ENCODE measurements at places on chromosomes 5 and 9.

- DNase-seq, result no peak
Measured at GRCh38 chr9:37369671-37370070, 52.8 kb upstream of the GRHPR start.

- DNase-seq, result no peak
Measured at GRCh38 chr9:69386651-69387050, 61.6 kb downstream of the ENTREP1 start.

DNA sequence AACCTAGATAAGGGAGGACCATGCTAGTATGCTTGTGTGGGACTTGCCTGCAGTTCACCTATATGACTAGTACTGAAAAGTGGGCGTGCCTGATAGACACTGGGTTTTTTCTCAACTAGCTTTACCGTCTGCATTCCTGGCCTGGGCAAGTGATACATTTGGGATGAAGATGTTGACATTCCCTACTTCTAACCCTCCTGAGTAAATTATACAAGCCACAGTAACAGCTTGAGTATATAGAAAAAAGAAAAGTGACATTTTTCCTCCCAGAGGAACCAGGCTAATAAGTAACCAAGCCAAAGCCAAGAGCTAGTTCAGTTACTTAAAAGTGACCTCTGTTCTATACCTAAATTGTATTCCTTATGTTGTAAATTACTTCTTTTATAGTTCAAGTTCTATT lies 153.8 kb upstream of the CYLC2 start:
- DNase-seq, result no peak

DNA sequence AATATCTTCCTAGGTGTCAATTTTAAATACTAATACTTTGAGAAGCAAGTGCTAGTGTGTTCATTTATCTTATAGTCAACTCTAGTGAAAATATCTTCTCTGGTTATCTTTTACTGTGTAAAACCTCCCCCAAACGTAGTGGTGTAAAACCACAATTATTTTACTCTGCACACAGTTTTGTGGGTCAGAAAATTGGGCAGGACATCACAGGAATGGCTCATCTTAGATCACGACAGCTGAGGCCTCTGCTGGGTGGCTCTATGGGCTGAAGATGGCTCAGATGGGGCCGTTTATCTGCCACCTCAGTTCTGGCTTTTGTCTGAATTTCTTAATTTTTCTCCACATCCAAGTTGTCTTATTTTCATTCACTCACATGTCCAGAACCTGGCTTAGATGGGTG lies 457.2 kb upstream of the ACTBL2 start:
- no peak for DNase-seq

DNA sequence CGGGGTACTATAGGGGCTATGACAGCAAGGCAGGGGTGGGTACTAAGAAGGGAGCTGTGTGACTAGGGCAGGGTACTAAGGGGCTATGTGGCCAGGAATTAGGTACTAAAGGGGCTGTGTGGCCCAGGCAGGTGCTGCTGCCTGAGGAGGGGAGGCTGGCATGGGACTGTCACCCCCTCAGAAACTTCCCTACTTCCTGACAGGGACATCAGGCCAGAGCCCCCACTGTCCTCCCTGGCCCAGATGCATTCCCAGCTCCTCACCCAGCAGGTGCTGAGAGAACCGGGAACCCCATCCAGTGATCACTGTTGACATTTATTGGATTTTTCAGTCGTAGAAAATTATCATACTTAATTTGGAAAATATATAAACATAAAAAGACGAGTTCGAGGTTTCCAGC lies 26.6 kb downstream of the IRX2 start:
- no peak for DNase-seq

DNA sequence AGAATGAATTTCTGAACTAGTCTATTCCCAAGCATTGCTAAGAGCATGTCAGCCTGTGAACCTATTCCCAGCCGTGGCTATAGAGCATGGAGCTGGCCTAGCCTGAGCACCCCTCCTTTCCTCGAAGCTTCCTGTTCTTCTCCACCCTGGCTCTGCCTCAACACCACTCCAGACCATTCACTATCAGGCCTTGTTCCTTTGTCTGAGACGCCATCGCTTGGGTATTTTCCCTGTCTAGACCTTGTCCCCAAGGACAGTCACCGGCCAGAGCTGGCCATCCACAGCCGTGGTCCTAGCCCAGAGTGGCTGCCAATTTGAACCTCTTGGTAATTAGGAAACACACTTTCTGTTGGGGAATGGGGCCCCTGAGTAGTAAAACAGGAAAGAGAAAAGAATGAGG lies 105.8 kb downstream of the LIFR start:
- DNase-seq, result no peak

DNA sequence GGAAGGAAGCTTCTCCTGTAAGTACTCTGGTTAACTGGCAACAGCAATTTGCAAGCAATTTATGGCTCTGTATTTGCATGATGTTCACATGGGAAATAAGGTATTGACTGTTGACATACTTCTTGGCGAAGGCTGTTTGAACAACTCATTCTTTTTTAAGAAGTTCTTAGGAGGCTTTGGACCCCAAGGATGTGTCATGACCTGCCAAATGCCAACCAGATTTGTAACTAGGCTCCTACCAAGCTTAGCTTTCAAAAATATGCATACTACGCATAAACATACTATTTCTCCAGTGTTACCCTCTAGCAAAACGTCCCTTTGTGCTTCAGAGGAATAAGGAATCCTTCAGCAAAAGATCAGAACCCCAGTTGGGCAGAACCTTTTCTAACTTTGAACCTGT lies 165.2 kb upstream of the MSX2 start:
- no peak for DNase-seq

DNA sequence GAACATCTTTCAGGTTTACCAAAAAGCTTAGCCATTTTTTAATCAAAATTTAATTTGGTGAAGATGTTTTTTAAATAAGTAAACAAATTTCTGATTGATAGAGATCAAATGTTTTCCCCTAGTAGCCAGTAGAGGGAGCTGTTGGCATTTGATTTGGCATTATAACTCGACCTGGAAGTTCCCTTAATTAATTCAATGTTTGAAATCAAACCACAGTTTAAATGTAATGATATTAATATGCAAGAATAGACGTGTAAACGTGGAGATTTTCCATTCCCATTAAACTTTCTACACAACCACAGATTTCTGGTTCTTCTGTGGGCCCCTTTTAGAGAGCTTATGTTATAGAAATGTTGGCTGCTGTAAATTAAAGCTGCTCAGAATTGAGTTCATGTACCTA lies 148.1 kb upstream of the MPDZ start:
- DNase-seq, result peak; percentile 23

DNA sequence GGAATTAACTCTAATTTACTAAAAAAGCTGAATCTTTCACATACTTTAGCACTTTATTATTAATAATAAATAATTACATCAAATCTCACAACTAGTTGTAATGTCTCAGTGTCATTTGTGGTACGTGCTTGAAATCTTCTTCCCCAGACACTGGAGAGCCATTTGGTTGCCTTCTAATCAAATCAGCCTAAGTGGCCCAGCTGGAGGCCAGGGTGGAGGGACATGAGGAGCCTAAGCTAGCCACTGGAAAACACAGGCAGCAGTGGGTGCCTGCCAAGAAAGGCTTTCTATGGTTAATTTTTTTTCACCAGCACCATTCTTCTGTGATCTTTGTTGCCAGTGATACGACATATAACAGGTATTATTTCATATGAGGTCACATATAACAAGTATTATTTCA lies 117.0 kb downstream of the ERCC6L2 start:
- no peak for DNase-seq

GRCh38 chr5:82922086-82922734 lies 155.0 kb downstream of the TMEM167A start:
- DNase-seq, result no peak

DNA sequence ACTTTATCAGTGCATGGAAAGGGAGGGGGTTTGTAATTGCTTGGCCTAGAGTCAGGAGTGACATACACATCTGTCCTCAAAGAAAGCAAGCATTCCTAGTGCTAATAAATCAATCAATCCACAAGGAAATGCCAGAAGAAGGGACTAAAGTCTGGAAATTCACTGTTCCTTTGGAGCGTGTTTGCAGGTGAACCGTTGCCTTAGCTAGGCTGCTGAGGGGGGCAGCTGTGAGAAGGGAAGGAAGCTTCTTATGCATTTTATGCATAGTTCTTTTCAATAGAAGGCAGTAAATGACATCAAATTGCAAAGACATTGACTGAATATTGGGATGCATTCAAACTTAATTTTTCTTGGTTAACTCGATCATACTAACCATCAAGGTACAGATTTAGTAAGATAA lies 1092.5 kb upstream of the SEMA6A start:
- no peak for DNase-seq

DNA sequence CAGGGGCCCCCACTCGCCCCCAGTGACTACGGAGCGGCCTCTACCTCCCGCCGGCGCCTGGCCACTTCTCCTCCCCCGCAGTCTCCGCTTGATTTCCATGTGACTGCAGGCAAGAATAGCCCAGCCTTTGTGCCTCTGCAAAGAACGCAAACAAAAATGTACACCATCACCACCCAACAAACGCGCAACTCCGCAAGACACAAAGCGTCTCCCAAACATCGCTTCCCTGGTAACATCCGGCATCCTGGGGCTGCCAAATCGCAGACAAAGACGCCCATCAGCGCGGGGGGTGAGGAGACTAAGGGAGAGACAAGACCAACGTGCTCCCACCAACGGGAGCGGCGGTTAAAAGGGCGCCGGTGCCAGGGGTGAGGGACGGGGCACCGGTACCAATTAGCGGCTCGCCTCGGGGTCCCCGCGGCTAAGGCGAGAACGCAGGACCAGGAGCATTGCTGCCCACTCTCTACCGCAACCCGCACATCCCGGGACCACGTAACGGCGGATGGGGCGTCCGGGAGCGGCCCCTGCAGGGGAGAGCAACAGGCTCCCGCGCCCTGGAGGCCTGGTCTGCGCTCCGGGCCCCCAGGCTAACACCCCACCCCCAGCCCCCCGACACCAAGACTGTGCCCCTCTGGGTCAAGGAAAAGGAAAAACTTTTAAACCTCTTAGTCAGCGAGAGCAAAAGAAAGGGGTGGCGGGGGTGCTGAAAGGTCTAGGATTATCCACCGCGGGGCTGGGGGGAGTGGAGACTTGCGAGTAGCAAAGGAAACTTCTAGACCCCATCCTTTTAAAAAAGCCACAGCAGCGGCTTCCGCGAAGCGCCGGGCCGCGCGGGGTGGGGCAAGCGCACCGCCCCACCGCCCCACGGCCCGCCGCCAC lies 885 bp downstream of the MPDZ start:
- no peak for DNase-seq

GRCh38 chr9:34962546-34962945 lies 4.5 kb downstream of the PHF24 start:
- DNase-seq, result no peak

DNA sequence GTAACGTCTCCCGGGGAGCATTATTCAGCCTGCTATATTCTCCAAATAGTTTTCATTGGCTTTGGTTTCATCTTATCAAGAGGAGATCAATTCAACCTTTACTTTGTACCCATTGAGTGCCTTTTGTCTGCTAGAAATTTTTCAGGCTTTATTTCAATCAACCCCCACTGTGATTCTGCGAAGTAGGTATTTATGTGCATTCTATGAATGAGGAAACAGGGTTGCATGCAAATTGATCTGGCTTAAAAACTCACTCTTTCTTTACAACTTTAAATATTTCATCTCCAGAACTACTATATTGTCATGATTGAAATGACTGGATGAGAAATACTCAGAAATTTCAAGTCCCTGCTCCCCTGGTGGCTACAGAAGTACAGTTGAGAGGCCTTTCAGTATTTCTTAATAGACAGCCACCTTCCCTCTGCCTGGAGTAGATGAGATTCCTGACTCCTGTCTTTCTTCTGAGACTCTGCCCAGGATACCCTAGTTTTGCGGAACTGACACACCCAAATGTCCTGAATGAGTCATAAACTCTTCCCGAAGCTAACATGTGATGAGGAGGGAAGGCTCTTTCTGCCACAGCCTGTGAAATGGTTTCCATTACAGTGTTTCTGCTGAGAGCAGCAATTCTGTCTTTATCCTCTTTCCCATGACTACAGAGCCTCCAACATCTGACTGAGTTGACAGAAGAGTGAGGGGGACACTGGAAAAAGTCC lies 52.6 kb upstream of the TNC start:
- DNase-seq, result no peak

DNA sequence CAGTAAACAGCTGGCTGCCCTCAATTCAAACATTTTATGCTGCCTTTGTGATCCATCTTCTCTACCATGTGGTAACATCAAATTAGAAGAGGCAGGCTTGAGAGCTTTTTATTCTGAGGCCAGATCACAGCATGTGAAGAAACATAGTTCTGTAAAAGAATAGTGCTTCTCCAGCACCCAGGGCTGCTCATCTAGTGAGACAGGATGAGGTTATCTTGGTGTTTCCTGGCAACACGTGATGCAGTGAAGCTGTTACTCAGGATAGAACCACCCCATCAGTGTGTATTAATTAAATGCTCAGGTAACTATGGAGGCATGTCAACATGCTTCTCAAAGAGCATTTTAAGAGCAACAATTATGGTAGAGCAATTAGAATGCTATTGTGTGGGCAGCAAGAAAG lies 400.5 kb upstream of the ACO1 start:
- no peak for DNase-seq

DNA sequence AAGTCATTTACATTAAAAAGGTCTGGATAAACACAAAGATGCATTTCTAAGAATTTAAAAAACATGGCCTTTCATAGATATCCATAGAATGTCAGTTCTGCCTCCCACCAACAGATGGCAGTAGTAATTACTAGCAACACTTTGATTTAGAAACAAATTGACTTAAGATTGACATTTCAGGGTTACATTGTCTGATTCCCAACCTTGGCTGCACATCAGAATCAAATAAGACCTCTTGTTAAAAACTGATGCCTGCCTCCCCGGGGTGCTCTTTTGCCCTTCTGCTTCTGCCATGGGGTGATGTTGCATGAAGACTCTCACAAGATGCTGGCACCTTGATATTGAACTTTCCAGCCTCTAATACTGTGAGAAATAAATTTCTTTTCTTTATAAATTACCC lies 146.2 kb upstream of the GPR151 start:
- DNase-seq, result peak; percentile 37

- DNase-seq, result no peak
Measured at GRCh38 chr9:2163231-2163885, 148.2 kb downstream of the SMARCA2 start.

- DNase-seq, result peak; percentile 2
Measured at GRCh38 chr9:76027416-76027815, 136.9 kb downstream of the PCSK5 start.

DNA sequence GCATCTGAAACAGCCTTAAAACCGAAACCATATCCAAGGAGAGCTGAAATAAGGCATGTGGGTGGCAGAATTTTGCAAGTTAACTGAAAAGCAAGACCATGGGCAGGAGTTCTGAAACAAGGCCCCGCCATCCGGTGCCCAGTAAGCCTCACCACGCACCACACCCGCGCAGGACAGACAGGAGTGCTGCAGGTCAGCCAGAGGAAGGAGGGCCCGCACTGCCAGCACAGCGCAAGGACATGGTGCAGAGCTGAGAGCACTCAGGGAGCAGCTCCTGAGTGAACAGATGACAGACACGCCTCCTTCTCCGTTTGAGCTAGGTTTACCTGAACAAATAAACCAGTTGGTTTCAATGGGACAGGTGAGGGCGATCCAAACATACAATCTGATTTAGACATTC lies 16.5 kb upstream of the ISCA1 start:
- DNase-seq, result no peak

DNA sequence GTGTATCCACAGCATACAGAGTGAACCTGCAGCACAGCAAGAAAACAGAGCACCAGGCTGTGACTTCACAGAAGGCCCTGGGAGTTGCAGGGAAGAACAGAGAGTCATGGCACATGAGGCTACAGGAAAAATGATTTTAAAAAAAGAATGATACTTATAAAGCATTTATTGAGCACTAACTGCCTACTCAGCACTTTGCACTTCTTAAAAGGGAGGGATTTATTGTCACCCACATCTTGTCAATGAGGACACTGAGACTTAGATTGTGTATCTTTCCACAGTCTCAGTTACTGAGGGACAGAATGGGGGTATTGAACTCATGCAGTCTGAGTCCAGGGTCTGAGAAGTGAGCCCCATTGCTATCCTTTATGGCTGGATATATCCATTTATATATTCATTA lies 244.6 kb upstream of the TRIM32 start:
- no peak for DNase-seq
